SIG-M5 (cell line): ENCODE measurements at places on chromosomes 11 and 22.

GRCh38 chr11:8183111-8183510 lies 14.3 kb upstream of the RIC3 start:
- no peak for DNase-seq

DNA sequence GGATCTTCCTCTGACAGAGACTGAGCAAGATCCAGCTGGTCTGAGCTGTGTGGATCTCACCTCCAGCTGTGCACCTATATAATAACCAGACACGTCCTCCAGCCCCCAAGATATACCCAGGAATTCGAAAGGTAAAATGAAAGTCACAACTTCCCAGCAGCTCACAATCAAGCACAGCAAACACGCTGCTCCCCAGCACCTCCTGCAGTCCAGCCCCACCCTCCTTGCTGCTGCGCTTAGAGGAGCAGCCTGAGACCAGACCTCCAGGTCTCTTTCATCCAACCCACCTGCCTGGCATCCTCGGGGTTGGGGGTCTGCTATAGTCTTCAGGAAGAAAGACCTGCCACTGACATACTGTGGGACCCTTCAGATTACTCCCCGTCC lies 3.0 kb upstream of the APOL4 start:
- no peak for DNase-seq

- no peak for DNase-seq
Observed at GRCh38 chr11:130553306-130553705, 104.9 kb downstream of the ADAMTS15 start.

- DNase-seq, result no peak
Observed at GRCh38 chr11:126080161-126080941, 17.7 kb upstream of the CDON start.

GRCh38 chr11:46075928-46076327 lies 45.3 kb downstream of the PHF21A start:
- DNase-seq, result no peak

DNA sequence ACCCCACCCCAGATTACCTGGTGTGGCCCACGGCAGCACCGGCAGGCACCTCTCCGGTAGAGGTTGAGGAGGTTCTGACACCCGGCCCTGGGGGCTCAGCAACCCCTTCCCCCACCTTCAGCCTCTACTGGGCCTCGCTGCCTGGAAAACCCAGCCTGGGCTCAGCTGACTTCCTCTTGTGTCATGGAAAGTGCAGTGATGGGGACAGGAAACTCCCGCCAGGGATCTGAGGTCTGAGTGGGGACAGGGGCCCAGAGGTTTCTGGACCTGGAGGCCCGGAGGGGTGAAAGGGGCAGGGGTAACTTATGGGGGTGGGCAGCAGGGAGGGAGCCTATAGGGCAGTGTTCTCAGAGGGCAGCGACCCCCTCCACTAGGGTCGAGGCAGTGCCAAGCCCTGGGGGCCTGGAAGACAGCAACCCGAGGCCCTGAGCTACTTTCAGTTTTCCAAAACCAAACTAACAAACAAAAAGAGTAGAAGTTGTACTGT lies 10.0 kb upstream of the CD5 start:
- DNase-seq, result no peak

DNA sequence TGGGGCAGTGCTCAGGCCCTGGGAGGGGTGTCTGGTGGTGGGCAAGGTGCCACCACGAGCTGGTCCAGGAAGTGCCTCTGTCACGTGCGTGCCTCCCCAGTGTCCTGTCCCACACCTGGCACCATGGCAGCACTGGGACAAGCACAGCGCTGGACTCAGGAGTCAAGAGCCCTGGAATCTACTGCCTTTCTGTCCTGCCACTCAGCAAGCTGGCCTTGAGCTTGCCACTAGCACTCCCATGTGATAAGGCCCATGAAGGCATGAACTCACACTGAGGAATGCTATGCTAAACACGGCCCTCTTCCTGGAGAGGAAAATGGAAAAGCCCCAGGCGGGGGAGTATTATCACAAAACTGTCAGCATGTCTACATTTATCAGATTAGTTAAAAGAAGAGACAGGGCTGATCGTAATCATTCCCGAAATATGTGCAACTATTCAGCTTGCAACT lies 50.7 kb upstream of the SLC35C1 start:
- no peak for DNase-seq
